HT1080 (cell line): ENCODE measurements at places on chromosomes 11 and 22.

DNA sequence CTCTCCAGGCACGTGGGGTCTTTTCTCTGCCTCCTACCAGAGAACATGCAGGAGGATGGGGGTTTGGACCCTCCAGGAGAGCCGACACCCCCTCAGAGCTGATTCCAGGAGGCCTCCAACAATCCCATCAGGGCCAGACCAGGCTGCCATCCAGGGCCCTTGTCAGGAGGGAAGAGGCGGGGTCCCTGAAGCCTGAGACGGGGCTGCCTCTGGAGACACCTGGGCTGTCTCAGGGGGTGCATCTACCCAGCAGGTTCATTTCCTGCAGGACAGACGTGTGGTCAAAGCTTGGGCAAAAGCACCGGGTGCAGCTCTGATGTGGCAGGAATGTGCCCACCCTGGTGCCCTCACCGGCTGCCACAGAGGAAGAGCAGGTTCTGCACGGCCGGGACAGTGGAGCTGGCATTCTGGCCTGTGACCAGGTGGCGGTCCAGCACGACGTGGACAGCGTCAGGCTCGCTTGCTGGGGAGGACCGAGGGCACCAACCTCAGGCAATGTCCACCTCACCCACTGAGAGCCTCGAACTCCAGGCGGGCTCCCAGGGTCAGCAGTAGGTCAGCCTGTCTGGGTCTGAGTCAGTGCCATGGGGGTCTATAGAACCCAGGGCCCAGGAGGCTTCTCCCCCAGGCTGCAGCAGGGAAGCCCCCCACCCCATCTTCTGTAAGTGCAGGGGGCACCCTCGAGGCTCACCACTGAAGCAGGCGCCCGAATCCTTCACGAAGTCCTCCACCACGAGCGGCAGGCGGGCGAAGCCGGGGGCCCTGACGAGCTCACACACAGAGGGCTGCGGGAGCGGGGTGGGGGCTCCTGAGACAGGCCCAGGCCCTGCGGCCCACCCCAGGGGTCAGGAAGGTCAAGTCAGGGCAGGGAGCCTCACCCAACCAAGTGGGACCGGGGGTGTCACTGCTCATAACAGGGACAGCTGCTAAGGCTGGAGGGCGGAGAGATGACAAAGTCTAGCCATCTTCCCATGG lies 6.4 kb downstream of the GATD1 start:
- no peak for DNase-seq

DNA sequence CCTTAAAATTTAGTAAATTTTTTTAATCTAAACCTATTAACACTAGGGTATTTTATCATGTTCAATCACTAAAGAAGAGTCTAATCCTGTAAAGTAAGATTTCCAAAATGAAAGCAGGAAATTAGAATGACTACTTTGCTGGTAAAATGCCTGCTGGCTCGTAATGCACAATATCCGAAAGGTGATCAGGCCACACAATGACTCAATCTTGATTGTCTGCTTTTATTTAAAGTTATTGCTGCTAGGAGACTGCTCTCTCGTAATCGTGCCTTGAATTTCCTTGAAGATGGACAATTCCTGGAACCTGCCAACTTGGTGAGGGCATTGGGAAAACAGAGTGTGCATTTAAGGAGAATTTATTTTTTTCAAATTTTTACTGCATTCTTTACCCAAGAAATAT lies 1786.5 kb upstream of the RAG2 start:
- DNase-seq, result peak; percentile 59

- DNase-seq, result peak; percentile 51
Measured at GRCh38 chr11:75547617-75548058, 14.4 kb upstream of the SERPINH1 start.

- no peak for DNase-seq
Measured at GRCh38 chr11:77630157-77630710, 7.4 kb downstream of the CLNS1A start.

- no peak for DNase-seq
Measured at GRCh38 chr11:65151331-65151899, 17.1 kb upstream of the SYVN1 start.

DNA sequence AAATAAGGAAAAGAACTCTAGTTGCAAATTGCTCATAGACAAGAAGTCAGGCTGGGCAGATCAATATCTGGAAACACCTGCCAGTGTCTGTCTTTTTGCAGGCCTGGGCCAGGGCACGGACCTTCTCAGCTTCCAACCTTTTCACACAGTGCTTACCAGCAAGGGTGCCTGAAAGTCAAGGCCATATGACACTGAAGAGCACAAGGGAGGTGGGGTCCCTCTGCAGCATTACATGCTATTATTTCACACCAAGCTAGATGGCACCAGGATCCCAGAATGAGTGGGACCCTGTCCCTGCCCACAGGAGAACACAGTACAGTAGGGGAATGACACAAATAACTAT lies 5.9 kb upstream of the PEX26 start:
- no peak for DNase-seq

DNA sequence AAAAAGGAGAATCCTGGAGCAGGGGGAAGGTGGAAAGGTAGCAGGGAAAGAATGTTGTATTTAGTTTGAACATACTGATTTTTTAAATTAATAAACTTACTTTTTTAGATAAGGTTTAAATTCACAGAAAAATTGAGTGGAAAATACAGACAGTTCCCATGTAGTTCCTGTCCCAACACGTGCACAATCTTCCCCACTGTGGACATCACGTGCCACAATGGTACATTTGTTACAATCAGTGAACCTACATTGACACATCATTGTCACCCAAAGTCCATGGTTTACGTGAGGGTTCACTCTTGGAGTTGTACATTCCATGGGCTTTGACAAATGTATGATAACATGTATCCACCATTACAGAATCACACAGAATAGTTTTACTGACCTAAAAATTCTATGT lies 10.5 kb upstream of the PICALM start:
- DNase-seq, result no peak

- DNase-seq, result peak; percentile 78
Measured at GRCh38 chr11:58914821-58915543, 24.3 kb upstream of the GLYATL1 start.

DNA sequence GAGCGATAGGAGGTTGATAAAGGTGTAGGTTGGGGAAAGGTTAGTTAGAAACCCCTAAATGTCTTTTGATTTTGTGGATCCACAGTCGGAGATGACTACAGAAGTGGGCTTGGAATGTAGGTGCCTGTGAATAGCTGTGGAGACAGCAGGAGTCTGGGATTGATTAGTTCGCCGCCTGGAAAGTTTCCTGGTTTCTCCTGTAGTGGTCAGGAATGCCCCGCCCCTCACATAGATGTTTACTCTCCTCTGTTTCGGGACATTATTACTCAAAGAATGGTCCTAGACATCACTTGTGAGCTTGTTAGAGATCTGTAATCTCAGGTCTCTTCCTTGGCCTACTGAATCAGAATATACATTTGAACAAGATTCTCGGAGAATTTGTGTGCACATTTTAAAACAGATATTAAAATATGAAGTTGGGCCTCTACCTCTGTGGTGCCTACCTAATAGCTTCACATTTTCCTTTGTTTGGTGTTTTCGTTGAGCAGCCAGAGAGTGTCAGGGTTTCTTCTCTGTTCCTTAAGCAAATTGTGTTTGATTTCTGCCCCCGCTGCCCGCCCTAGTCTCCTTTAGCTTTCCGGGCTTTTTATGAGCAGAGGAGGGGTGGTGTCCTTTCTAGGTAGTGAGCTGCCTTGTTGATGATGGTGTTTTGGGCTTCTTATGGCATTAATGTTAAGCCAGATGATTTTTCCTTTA lies 89.4 kb downstream of the PPP6R3 start:
- DNase-seq, result no peak

DNA sequence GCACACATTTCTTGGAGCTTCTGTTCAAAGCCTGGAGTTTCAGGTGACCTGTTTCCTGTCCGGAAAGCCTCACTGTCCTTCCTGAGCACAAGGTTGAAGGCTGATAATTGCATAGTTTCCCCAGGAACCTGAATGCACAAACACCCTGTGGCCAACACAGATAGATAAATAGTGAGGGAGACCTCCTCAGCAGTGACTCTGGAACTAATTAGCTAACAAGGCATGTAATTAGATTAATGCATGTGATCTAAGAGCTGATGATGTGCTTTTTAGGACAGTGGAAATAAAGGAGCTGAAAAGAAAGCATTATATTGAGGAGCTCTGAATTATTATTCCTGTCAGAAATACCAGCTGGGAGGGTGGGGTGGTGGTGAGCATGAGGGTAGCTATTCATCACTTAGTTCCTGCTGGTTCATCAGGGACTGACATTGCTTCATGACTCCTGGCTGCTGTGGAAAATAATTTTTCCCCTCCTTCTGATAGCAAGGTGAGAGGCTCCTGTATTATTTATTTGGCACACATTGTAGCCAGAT lies 101.1 kb downstream of the NELL1 start:
- DNase-seq, result no peak
